ENCODE measurements at places on chromosomes 16 and 17.

DNA sequence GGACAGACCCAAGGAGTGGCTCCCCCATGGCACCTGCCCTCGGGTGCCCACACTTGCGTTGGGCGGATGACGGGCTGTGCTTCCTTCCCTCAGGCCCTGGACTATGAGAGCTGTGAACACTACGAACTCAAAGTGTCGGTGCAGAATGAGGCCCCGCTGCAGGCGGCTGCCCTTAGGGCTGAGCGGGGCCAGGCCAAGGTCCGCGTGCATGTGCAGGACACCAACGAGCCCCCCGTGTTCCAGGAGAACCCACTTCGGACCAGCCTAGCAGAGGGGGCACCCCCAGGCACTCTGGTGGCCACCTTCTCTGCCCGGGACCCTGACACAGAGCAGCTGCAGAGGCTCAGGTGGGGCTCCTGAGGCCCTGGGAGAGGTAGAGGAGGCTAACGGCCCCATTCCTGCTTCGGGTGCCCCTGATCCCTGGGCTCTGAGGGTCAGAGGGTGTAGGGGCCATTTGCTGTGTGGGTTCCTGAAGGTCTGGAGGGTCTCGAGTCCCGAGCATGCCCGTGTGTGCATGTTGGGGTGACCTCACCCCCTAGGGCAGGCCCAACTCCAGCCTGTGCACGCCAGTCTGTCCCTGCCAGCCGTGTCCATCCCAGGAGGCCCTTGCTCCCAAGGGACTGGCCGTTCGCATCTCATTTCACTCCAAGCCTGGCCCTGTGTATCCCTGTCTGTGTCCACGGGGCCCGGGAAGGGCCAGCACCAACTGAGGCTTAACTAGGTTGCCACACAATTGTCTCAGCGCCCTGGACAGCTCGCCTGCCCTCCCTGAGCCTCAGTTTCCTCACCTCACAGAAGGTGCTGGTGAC lies 10.0 kb downstream of the SLC22A31 start:
- no peak for ATAC-seq

DNA sequence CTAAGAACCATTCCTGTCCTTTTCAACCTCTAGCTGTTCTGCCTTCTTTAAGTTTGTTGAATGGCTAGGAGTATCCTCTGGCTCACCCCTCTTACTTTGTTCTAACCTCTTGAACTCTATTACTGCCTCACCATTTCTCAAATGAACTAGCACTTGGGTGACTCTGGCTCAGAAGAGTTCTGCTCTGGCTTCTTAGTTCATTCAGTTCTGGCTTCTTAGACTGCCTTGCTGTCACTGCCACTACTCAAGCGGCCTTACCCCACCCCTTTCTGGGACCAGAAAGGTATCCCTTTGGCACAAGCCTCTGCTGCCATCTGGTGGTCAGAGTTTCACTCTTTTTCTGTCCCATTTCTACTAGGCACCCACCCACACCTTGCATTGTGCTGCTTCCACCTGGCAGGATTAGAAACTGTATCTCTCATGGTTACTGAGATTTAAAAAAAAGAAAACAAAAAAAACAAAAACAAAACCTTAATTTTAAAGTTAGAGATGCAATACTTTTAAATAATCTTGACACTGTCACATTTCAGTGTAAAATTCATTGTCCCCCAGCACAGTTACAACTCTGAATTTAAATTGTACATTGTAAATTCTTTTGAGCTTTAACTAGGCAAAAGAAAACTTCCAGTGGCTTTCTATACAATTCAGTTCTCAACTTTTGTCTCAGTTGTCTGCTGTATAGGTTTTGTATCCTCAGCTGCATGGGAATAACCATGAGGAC lies 6.9 kb upstream of the ABCA10 start:
- ATAC-seq, result peak; percentile 86

GRCh38 chr16:50395763-50396710 lies 27.2 kb upstream of the BRD7 start:
- ATAC-seq, result no peak

DNA sequence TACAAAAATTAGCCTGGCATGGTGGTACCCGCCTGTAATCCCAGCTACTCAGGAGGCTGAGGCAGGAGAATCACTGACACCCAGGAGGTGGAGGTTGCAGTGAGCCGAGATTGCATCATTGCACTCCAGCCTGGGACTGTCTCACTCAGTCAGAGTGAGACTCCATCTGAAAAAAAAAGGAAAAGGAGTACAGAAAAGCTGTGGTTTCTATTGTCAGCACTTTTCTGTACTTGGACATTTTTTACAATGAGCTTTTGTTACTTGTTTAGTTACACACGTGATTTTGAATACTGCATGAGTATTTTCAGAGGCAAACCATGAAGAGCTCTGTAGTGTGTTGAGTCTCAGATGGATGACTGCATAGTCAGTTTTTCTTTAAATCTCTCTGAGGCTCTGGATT lies 26.3 kb downstream of the ZC3H18 start:
- ATAC-seq, result peak; percentile 21

DNA sequence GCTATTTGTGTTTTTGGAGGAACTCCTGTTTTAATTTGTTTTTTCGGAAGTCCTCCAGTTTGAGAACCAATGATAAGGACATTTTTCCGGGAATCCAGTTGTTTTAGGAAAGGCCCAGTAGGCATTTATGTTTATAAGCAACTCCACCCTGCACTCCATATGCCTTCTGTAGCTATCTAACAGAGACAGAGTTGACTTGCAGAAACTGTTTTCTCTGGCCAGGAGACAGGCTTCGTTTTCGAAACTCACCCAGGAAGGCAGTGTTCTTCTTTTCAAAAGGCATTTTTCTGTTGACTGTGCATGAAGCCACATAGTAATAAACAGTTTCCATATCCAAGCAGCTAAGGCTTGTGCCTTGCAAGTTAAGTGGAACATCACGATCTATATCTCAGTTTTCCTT lies 587.1 kb downstream of the WWOX start:
- peak; percentile 10 for ATAC-seq

DNA sequence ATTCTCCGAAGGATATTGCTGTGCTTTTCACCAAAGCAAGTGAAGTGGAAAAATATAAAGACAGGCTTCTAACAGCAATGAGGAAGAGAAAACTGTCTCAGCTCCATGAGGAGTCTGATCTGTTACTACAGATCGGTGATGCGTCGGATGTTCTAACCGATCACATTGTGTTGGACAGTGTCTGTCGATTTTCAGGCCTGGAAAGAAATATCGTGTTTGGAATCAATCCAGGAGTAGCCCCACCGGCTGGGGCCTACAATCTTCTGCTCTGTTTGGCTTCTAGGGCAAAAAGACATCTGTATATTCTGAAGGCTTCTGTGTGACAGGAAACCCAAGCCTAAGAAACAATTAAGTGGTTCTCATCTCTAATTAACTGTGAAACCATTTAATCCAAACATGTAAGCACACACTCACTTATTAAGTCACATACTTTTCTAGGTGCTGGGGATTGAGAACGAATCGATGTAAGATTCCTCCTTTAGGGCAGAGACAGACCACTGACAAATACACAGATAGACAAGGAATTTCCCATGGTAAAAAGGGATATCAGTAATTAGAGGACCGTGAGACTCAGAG lies 22.8 kb downstream of the SLFN5 start:
- ATAC-seq, result no peak

DNA sequence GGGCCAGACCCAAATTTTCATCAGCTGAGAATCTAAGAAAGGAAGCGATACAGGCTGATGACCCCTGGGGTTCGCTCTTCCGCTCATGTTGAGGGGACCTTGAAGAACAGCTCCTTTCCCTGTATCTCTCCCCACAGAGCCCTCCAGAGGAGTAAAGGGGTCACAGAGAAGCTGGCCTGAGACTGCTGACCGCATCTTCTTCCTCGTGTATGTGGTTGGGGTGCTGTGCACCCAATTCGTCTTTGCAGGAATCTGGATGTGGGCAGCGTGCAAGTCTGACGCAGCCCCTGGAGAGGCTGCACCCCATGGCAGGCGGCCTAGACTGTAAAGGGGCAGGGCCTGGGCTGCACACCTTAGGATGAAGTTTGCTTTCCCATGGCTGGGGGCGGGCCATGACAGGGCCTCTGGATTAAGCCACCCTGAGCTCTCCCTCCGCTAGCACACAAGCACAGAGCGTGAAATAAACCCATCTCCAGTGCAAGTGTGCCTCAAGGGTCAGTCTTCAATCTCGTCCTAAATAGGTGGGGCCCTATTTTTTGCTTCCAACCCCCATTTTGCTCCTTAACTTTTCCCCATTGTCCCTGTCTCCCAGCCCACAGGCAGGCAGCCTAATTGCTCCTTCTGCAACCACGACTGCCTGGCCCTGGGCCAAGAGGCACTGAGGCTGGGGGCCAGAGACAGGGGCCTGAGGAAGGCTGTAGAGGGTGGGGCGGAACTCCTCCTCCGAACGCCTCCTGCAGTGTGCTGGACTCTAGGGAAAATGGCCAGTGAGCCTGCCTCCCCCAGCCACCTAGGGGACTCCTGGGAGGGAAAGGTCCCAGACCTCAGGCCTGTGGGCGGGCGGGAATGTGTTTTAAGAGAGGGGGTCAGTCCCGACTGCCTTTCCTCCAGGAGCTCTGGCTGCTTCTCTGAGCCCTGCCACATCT lies 3.6 kb downstream of the ZACN start:
- no peak for ATAC-seq

GRCh38 chr16:80664226-80664625 lies 123.4 kb downstream of the DYNLRB2 start:
- ATAC-seq, result no peak

- peak; percentile 51 for ATAC-seq
Measured at GRCh38 chr17:8221663-8222379, 11.4 kb upstream of the AURKB start.

DNA sequence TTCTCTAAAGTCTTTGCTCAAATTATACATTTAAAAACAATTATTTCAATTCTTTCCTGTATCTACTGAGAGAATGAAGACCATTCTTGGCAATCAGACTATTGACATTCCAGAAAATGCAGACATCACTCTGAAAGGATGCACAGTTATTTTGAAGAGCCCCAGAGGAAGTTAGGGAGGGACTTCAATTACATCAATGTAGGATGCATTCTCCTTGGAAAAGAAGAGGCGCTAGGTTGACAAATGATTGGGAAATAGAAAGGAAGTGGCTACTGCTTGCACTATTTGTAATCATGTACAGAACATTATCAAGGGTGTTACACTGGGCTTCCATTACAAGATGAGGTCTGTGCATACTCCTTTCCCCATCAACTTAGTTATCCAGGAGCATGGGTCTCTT lies 74.3 kb downstream of the SSH2 start:
- no peak for ATAC-seq

- no peak for ATAC-seq
Measured at GRCh38 chr16:67158637-67159600, 790 bp downstream of the TRADD start.

DNA sequence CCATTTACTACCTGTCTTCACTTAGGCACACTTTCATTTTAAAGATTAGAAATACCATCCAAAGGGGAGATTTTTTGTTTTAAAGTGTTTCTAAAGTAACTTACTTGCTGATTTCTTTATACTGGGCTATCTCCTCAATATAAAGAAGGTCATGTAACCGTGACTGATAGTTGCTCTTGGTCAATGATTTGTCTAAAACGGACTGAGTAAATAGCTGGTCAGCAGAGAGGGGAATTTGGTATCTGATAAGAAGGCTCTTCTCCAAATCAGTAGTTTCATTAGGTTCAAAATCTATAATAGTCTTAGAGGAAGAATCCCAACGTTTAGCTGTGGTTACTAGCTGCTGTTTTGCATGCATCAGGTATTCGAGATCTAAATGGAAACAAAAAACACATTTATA lies 66.4 kb downstream of the HELZ start:
- ATAC-seq, result no peak

- ATAC-seq, result peak; percentile 83
Measured at GRCh38 chr17:28371245-28372202, at the start of gene SARM1. Gene SARM1 (plus strand): TSS chr17:28371694. CDS start chr17:28372033, 339 bp downstream.

- ATAC-seq, result no peak
Measured at GRCh38 chr17:48494335-48494734, 36.5 kb downstream of the HOXB1 start.

GRCh38 chr17:43595466-43595865 lies 49.3 kb upstream of the ETV4 start:
- ATAC-seq, result no peak

DNA sequence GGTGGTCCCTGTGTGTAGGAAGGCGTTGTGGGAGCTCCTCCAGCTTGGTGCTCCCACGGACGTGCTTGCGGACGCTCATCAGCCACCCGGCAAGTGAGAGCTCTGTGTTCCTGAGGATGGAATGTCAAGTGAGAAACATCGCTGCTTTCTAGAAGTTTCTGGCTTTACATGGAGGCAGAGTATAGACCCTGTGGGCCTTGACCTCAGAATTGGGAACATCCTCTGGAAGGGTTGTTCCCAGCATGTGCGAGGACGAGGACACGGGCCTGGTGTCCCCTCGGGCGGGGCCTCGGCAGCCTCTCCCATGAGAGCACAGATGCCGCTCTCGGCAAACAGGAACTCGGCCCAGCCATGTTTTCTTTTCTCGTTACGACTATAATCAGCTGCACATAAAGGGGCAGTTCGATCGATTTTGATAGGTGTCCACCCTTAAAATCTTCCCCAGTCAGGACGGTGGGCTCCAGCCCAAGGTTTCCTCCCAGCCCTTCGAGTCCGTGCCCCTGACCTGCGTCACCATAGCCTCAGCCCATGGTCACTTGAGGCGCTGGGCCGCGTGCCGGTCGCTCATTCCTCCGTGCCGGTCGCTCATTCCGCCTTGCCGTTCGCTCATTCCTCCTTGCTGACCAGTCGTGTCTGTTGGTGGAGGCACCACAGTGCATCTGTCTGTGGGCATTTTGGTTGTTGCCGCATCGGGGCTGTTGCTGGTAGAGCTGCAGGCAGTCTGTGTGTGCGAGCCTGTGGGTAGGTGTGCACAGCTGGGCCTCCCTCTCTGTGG lies 91.3 kb upstream of the ZNF750 start:
- ATAC-seq, result no peak

GRCh38 chr17:31534223-31534888 lies 142.9 kb downstream of the RAB11FIP4 start:
- no peak for ATAC-seq

- peak; percentile 66 for ATAC-seq
Measured at GRCh38 chr16:52446080-52446479, 100.9 kb downstream of the TOX3 start.

- no peak for ATAC-seq
Measured at GRCh38 chr17:30232015-30232823, 3.3 kb downstream of the SLC6A4 start.

DNA sequence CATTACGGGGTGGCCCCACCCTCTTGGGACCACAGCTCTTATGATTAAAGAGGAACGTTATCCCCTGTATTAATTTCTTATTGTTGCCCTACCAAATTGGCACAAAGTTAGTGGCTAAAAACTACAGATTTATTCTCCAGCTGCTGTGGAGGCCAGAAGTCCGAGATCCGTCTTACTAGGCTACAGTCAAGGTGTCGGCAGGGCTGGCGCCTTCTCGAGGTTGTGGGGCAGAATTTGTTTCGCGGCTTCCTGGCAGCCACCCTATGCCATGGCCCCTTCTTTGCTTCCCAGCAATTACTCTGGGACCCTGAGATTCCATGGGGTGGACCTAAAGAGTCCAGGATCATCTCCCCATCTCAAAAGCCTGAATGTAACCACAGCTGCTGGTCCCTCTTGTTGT lies 263.4 kb downstream of the CPPED1 start:
- no peak for ATAC-seq

DNA sequence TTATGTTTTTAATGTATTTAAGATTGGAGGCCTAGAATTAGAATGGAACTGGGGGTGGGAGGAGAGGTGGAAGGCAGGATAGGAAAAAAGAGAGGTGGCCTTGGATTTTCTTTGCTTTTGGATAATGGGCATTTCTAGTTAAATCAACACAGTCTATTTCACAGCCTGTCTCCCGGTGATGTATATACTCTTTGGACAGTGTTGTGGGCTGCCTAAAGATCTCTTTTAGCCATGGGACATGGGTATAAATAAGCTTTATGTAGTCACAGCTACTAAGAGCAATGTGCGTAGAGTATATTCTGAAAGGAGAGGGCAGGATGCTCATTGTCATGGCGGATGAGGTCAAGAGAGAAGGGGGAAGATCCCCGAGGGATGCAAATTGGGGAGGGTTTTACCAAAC lies 1084.4 kb upstream of the RBFOX1 start:
- peak; percentile 83 for ATAC-seq
